ENCODE measurements at places on chromosomes 2 and 18. TPM values are rescaled to one million over a fixed set of nuclear protein-coding genes. Genes with fewer than 3 reads are reported as not detected.

Gene G6PC2
- polyA plus RNA-seq, result not detected

DNA sequence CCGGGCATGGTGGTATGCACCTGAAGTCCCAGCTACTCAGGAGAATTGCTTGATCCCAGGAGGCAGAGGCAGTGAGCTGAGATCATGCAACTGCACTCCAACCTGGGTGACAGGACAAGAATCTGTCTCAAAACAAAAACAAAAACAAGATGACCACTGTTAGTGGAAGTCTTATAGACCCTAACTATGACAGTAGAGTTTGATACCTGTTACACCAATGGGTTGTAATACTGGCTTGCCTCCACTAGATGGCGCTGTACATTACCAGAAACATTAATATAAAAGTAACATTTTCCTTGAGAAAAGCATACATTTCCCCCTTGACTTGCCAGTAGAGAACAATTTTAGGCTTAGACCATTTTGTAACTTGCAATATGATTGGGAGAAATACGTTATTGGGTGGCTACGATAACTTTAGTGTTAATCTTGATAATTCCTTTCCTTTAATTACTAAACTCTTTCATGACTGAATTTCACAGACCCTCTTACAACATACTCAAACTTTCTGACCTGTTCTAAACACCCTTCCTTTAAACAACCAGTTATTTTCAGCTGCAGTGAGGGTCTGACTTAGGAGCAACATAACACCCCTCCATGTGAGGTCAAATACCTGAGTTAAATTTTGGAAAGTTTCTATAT lies 19.5 kb downstream of the SLC25A52 start:
- no peak for DNase-seq

GRCh38 chr18:2102022-2102421 lies 469.3 kb downstream of the METTL4 start:
- DNase-seq, result no peak

Gene ABCB11
- 0.03 TPM for polyA plus RNA-seq

DNA sequence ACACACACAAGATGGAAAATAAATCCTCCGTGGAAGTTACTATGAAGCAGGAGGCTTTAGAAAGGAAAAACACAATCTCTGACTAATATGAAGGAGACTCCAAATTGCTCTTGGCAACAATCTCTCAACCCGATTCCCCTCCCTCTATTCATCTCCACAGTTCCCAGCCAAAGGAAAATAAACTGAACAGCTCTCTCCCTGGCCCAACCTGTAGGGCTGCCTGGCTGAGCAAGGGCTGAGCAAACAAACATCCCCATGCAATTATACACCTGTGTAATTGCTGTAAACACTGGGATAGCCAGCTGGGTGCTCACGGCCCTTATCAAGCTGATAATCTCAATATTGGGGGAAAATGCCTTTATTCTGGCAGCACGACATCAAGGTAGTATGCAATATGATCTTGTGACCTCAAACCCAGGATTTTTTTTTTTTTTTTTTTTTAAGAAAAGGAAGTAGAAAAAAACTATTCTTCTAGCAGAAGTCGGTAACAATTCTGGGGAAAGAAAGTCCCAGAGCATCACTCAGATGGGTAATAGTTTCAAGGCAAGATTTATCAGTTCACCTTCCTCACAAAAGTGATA lies 203.3 kb upstream of the SMAD2 start:
- DNase-seq, result no peak

Gene TEX44
- polyA plus RNA-seq, result not detected

- no peak for DNase-seq
These were observed 210.8 kb upstream of the SMIM21 start for GRCh38 chr18:75638223-75638775.

GRCh38 chr2:148829618-148830017 lies 45.4 kb upstream of the KIF5C start:
- DNase-seq, result no peak

Gene IL1RN
- polyA plus RNA-seq, result 0.13 TPM

- DNase-seq, result no peak
These were observed 307.3 kb upstream of the CHAC2 start for GRCh38 chr2:53460347-53460746.

DNA sequence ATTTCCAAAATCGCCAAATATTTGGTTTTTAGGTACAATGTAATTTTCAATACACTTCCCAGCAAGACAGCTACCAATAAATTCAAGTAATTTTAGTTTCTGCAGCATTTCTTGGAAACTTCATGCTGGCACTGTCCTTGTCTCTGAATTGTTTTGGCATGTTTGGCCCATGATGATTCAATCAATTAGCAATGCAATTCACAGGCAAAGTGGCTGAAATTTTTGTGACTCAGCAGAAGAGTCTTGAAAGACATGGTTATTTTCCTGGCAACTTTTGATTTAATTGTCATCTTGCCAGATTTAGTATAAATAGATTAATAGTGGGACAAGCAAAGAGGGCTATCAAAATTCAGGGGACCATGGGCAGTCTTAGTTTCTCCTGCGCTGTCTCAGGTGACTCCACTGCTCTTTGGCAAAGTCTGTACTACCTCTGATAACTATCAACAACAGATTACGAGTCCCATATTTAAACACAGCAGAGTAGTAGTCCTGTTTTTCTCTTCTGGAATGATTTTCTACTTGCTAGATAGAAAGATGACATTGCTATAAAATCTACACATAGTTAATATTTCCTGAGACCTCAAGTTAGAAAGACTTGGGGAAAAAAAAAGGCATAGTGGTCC lies 88.9 kb upstream of the CYP26B1 start:
- no peak for DNase-seq

DNA sequence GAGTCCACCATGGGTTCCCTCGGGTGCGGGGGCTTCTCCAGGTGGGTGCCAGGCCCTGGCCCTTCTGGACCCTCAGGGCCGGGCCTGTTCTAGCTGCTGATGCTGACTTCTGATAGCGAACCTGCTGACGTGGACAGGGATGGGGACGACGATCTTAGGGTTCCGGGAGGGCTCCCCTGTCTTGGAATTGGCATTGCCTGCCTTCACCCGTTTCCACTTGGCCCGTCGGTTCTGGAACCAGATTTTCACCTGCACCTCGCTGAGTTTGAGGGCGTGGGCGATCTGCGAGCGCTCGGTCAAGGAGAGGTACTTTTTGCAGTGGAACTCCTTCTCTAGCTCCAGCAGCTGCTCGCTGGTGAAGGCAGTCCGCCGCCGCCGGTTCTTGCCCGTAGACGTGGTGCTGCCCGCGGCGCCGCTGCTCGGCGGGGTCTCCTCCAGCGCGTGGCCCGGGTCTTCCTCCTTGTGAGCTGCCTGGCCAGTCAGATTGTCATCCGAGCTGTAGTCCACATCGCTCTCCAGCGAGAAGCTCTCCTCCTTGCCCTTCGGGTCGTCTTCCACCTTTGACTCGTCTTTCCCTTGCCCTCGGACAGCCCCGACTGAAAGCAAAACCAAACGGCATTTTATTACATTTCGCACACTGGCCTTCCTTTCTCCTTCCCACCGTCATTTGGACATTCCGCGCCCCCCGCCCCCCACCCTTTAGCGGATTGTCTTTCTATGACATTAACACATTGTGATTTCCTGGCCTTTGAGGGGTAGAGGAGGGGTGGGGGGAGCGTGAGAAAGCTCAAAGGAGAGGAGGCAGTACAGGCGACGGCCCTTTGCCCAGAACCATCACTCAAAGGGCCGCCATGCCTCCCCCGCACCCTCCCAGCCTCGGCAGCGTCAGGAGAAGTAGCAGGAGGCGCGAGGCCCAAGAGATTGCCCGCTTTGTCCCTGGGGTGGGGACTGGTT lies 2.1 kb downstream of the GBX2 start:
- DNase-seq, result no peak

DNA sequence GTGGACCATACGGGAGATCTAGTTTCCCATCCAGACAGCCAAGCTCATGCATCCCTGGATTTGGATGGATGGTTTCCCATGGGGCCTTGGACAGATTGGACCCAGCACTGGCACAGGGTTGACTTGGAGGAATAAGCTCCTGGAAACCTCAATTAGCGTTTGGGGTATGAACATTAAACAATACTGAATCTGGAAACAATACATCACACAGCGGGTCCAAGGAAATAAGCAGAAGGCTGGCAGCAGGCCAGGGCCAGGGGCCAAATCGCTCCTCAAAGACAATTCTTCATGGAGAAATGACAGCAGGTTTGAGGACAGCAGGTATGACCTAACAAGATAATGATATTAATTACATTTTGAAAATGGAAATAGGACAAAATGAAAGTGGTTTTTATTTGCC lies 540.6 kb downstream of the RIT2 start:
- no peak for DNase-seq

GRCh38 chr2:96912346-96913116 lies 42.7 kb upstream of the SEMA4C start:
- DNase-seq, result no peak

GRCh38 chr18:65436430-65436829 lies 314.4 kb upstream of the CDH7 start:
- no peak for DNase-seq

DNA sequence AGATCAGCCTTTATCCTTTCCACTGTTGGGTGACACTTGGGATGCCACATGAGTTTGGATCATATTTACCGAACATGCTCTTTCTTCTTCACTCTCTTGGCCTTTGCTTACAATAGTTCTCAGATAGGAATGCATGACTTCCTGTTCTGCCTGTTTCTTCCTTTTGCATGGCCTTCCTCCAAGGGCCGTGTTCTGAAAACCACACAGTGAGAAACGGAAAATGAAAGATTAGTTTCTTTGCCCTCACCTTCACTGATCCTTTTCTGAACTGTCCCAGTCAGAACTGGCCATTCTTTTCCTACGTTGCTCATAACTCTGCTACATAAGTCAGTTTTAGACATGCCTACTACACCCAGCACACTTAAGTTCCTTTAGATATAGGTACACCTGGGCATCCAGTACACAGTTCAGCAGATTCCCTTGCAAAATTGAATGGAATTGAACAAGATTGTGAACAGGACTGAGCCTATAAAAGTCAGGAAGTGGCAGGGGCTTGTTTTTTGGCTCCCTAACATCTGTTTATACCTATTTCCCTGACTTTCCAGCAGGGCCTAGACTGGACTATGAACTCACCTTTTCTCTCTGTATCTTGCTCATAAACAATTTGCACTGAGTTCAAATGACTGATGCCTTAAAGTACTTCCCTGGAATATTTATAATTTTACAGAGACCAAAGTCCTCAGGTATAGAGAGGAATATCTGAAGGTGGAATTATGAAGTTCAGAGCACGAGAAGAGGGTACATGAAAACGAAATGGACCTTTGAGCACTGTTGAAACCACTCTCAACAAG lies 186.4 kb upstream of the ST6GAL2 start:
- no peak for DNase-seq

Gene MGAT4A
- polyA plus RNA-seq, result 0.61 TPM

DNA sequence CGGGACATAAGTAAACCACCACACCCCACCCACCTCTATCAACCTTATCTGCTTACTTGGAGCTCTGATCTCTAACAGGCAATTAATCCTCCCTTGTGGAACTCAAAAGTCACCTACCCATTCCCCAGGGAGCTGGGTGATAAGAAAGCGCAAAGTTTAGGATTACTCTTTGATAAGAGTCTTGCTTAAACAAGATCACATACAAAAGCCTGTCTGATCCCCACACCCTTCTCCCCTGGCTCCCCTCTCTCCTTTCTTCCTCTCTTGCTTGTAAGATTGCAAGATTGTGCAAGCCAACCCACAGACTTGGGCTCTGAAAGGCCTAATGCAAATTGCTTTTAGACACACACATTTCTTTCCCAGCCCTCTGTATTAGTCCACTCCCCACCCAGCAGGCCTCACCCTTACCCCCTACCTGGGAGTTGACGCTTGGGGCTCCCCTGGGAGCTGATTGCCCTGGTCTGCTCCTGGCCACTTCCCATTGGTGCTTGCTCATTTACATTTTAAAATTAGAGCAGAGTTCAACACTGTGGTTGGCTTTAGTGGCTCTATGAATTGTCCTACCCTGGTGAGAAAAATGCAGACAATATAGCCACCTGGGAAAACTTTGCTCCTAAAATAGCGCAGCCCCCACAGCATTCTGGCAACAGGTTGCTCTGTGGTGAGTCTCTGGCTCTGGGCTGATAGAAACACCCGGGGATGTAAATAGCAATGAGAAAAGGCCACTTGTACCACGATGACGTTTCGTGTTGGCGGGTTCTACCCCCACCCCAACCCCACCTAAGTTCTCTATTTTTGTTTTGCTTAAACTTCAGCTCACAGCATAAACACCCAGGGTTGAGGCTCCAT lies 92.8 kb upstream of the MSH2 start:
- peak; percentile 90 for DNase-seq

DNA sequence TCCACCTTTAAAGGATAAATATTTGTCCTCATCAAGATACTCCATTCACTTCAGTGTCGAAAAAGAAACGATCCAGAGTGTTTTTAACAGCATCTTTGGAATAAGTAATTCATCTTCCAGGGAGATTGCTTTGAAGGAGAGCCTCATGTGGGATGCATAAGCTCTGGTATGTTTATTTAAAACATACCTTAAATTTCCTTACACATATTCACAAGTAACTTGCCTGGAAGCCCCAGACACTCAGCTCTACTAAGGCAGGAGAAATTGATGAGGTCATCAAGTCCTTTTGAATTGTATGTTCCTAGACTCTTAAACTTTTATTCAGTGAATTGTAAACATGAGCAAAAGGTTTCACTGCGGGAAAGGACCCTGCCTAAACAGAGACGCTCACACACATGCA lies 103.0 kb downstream of the CDK15 start:
- peak; percentile 52 for DNase-seq

Gene COL5A2
- polyA plus RNA-seq, result 114 TPM

DNA sequence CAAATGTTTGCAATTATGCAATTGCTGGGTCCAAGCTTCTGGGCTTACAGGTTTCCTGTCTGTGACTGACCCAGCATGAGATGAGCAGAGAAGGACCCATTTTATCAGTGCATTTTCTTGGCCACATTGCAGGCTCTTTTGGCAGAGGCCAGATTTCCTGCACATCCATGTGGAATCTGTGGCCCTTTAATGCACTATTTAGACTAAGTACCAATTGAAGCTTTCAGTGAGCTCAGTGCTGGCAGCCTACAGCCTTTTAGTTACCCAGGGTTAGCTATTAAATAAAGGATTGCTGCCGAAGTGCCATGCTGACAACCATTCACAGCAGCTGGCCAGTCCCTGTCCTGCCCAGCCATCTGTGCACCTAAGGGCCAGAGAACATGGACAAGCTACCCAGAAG lies 165.0 kb downstream of the ANKRD30B start:
- no peak for DNase-seq

GRCh38 chr18:58396144-58396543 lies 232.7 kb downstream of the ALPK2 start:
- no peak for DNase-seq

Gene PARD3B
- polyA plus RNA-seq, result 1.2 TPM

Gene IL18R1
- 0.87 TPM for polyA plus RNA-seq

DNA sequence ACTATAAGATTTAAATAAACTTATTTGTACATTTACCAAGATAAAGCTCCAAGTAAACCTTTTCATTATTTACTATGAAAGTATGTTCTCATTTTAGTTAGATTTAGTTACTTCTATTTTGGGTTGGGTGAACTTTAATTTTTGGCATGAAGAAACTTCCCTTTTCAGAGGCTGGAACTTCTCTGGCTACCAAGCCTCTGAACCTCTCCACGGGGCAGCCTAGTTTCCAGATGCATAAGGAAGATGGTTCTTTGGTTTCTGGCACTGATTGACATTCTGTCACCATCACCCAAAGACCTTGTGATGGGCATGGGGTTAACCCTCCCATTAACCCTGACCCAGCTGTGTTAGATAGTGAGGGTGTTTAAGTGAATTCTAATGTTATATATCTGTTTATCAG lies 17.1 kb downstream of the PSD4 start:
- DNase-seq, result no peak

- peak; percentile 86 for DNase-seq
These were observed 366.9 kb downstream of the OSR1 start for GRCh38 chr2:18991177-18992168.

Gene ALK
- not detected for polyA plus RNA-seq
